ENCODE measurements at places on chromosomes 13 and 19.
A peak's percentile ranks its signal among the peaks of the same experiment; 100 is the strongest.

DNA sequence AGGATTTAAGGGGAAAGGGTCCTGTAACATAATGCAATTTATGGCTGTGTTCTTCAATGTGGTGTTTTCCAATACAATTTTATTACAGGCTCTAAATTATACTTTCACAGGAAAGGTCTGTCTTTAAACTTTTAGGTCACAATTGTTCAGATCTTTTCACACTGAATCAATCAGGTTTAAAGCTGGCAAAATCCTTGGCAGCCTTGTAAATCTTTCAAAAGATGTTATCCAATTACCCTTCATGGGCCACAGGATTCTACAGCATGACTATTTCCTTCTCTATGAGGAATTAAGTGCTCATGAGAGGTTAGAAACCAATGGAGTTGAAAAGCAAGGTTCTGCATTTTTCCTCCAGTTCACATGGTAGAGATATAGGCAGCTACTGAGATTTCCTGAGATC, 211.5 kb upstream of the MIR17HG start:
- DNase-seq, result no peak

DNA sequence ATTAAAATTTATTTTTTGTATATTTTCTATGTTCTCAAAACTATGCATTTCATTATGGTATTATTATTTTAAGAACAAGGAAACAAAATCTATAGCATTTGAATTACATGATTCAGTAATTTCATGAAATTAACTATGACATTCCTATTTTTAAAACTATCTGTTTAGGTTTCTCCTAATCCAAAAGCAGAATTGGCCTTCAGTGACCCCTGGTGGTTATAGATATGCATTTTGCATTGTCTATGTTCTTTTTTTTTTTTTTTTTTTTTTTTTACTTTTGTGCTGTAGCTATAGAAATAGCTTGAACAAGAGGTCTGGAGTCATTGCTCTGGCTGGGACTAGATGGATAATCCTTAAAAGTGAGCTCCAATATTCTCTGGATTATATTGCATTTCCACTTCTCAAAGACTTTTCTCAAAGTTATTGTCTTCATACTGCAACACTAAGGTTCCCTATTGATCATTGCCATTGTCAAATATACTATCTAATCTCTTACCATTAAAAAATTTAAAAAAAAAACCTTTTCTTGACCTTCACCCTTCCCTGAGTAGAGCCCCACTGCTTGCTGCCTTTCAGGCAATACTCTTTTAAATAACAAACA, 15.9 kb upstream of the DNAJC3 start:
- no peak for DNase-seq

GRCh38 chr19:13764821-13765394, 586 bp downstream of the MRI1 start:
- DNase-seq, result no peak

GRCh38 chr19:48685583-48685982, 10.2 kb upstream of the FUT2 start:
- no peak for DNase-seq

DNA sequence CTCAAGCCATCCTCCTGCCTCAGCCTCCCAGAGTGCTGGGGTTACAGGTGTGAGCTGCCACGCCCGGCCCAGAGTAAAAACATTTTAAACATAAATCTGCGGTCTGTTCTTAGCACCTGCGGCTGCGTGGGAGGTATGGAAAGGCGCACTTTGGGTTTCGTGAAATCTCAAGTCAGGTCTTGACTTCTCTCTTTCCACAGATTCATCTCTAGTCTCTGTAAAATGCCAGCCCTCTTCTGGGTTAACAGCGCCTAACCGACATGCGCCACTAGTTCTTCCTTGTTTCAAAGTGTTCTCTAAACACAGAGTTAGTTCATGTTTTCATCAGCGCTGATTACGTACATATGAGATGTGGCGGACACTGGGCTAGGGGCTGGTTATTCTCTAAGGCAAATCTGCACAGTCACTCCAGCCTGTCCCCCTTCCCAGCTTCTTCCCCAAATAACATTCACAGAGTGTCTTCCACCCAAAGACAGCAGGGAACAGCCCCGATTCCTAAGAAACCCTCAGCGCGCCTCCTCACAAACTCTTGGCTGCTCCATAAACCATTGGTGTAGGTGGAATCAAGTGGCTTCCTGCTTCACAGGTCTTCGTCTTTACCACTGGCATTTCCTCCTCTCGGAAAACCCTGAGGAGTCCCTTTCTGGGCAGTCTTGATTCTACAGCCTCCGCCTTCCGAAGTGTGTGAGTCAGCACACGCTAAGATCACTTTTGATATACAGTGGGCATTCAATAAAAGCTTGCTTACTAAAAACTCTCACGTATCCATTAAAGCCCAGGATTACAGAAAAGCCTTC, 1.4 kb downstream of the PARP4 start:
- DNase-seq, result no peak

GRCh38 chr19:10431254-10431942, 11.1 kb downstream of the PDE4A start:
- no peak for DNase-seq

DNA sequence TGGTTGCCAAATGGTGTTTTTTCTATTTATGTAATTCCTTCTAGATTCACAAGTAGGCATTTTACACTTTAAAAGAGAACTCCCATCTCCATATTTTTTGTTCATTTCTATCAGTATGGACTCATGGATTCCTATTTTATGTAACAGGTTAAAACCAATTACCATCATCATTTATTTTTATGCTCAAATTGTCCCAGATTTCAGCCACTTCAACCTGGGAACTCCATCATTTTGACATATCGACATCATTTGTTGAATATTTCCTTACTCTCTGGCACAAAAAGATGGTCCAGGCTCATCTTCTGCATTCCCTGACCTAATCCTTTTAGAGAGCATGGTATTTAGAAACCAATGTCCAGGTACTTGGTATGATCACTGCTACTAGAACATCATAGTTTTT, 79.9 kb downstream of the VWA8 start:
- DNase-seq, result no peak

- DNase-seq, result no peak
These were observed 4.9 kb upstream of the PDE4C start for GRCh38 chr19:18230941-18231734.

GRCh38 chr13:27408074-27408473, 16.3 kb upstream of the GTF3A start:
- no peak for DNase-seq

GRCh38 chr13:28056970-28057712, 43.2 kb downstream of the FLT3 start:
- no peak for DNase-seq

DNA sequence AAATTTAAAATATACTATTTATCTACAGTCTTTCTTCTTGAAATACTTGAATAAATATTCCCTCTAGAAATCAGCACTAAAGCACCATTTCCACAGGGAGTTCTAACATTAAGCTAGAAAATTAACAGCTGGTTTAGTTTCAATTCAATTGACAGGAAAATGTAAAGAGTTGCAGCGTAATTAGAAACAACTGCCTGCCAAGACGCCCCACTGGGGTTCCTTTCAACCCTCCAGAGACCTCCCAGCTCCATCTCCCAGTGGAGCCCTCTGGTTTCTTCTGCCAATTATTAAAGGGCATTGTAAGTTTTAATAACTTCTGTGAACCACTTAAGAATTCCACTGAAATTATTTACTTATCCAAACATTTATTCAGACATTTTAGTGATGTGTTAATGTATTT, 4.2 kb downstream of the GJA3 start:
- no peak for DNase-seq

GRCh38 chr13:24071016-24071415, 89.5 kb upstream of the SPATA13 start:
- DNase-seq, result no peak

DNA sequence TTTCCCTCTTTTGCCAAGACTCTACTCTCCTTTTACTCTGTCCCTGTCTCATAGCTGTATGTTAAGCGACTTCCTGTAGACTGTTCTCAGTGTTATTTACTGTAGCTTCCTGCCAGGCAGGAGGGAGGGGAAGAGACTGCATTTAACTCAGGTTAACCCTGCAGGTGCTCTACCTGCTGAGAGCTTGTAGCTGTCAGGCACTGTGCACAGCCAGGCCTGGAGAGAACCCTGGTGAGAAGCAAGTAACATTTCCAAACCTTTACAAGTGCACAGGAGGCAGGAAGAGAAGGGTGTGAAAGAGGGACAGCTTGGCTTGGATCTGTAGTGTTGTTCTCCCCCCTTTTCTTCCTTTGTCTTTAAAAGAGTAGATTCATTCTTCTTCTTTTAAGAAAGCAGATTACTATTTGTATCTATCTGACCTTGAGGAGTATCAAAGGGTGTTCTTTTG, 167.1 kb downstream of the LMO7 start:
- DNase-seq, result no peak

- no peak for DNase-seq
These were observed 26.7 kb upstream of the RNASEH2B start for GRCh38 chr13:50882816-50883435.

- no peak for DNase-seq
These were observed 873.8 kb downstream of the SLITRK6 start for GRCh38 chr13:84925443-84925842.

- no peak for DNase-seq
These were observed 710.3 kb upstream of the SLITRK5 start for GRCh38 chr13:86960876-86961275.

GRCh38 chr19:13089139-13089856, 13.4 kb downstream of the LYL1 start:
- no peak for DNase-seq

DNA sequence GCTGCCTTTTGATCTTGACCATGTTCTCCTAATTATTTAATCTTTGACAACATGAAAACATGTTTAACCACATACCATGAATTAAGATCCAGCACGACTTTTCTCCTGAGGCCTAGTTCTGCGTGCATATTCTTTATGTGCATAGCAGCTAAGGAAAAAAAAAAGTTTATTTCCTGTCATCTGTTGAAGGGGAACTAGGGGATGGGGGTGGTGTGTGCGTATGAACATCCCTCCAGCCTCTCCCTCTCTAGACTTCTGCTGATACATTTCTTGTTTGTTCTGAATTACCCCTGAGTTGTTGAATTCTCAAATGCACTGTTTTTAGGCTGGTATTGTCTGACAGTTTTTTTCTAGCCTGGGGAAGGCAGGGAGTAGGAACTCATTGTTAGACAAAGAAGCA, 543.3 kb downstream of the FGF9 start:
- no peak for DNase-seq

DNA sequence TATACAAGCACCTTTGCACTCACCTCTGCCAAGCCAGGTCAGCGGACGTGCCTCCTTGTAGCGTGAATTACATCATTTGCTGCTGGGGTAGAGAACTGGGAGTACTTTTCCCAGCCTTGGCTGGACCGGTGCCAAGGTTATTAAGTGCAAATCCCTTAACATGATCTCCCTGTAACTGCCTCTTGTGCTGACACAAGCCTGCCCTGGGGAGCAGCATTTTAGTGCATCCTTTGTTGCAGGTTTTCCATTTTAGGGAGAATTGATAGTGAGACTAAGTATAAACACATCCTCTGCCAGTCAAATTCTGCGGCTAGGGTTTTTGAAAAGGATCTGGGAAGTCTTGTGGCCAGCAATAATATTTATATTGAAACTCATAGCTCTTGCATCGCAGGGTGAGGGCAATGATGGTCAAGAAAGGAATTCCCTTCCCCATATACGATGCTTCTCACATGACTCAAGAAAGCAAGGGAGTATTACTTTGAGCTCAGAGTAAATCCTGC, 32.7 kb upstream of the DCLK1 start:
- peak; percentile 46 for DNase-seq

DNA sequence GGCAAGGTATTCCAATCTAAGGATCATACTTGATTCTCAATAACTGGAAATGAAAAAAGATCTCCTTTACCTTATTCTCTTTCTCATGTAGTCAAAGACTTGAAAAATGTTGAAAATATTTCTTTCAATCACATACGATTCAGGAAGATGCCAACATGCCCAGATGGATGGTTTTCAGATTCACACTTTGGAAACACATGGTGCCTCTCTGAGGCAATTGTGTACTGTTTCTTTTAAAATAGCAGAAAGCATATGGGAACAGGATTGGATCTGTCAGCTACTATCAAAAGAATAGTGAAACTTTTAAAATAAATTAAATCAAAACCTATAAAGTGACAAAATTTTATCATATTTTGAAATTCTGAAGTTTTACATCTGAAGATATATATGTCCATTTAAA, 222.4 kb downstream of the SPRY2 start:
- DNase-seq, result no peak

- no peak for DNase-seq
These were observed 4.2 kb upstream of the ATP12A start for GRCh38 chr13:24675806-24676570.

DNA sequence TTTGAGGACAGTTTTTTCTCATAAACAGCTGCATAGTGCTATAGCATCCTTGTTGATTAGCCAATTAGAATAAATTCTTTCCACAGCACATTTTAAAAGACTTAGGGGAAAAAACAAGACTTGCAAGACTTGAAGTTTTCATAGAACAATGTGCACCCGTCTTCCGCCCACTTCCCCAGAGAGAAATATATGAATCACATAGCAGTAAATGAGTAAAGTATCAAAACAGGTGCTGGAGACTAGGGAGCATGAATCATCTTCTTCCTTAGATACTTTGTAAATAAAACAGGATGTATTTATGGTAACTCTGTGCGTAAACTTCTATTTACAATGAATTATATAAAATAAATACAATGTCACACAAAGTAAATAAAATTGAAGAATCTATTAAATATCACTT, 75.1 kb downstream of the COL4A2 start:
- no peak for DNase-seq

- no peak for DNase-seq
These were observed 13.5 kb upstream of the URAD start for GRCh38 chr13:28001837-28002473.

DNA sequence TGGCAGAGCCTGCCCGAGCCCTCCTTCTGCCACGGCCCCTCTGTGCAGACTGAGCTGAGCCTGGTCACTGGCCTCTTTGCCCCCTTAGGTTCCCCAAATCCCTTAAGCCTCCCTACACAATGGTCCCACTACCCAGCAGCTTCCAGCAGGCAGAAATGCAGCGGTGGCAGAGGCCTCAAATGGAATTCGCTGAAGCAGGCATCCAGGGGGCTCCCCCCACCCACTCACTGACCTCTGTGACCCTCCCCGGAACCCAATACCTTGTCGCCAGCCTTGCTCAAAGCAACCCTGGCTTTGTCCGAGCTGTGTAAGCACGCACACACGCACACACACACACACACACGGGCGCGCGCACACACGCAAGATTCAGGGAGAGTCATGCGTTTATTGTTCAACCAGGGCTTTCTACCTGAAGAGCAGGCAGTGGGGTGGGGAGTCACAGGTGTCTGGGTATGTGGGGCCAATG, at the start of gene LIM2:
Gene LIM2, minus strand, starts transcription at position 51 of the 466 bp plus-strand sequence. CDS start 531 bp downstream, outside the sequence.
- no peak for DNase-seq

DNA sequence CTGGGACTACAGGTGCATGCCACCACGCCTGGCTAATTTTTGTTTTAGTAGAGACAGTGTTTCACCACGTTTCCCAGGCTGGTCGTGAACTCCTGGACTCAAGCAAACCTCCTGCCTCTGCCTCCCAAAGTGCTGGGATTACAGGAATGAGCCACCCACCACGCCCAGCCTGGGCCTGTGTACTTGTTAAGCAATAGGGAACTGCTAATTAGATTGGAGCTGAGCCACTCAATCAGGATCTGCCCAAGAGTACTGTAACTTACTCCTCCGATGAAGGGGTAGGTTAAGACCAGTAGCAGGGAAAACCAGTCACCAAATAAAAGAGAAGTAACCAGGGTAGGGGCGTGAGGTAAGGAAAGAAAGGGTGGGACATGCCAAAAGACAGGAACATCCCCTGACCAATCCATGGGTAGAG, 2.3 kb downstream of the DDX39A start:
- no peak for DNase-seq

GRCh38 chr13:102227741-102228140, 174.1 kb downstream of the FGF14 start:
- DNase-seq, result no peak

Data from ovary (tissue), 10 donors.